ENCODE measurements at places on chromosomes 4 and X.

- peak; percentile 2 for DNase-seq
Measured at GRCh38 chr4:140662082-140662869, 93.5 kb upstream of the UCP1 start.

DNA sequence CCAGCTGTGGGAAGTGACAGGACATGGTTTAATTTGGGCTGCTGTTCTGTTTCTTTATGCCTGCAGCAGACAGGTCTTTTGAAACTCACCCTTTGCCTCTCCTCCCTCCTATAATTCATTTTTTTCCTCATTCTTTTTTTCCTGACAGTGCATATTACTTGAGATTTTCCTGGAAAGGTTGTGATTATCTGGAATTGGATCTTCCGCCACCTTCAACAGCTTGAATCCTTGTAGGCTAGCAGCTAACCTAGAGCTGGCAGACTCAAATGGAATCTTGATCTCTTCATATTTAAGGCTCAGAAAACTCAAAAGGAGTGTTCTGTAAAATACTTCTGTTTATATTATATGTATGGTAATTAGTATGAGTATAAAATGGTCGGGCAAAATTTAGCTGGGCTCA is 49.3 kb upstream of the CLCN4 start:
- DNase-seq = no peak

DNA sequence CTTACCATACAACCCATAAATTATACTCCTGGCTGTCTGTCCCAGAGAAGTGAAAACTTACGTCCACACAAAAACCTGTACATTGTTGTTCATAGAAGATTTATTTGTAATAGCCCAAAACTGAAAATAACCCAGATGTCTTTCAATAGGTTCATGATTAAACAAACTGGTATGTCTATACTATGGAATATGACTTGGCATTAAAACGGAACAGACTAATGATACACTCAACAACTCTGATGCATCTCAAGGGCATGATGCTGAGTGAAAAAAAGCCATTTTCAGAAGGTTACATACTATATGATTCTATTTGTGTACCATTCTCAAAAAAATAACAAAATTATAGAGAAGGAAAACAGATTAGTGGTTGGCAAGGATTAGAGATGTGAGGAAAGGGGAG is 11.6 kb upstream of the MND1 start:
- DNase-seq = no peak

- no peak for DNase-seq
Measured at GRCh38 chr4:137861682-137862081, 329.4 kb upstream of the PCDH18 start.

GRCh38 chrX:49177873-49178480 is 6.3 kb downstream of the PLP2 start:
- no peak for DNase-seq
